Stomach (tissue), 19 donors: ENCODE measurements at places on chromosomes 7 and 10. TPM values are rescaled to one million over a fixed set of nuclear protein-coding genes. Genes with fewer than 3 reads are reported as not detected.

AKR1B15 gene
- polyA plus RNA-seq = 0.08 TPM

DNA sequence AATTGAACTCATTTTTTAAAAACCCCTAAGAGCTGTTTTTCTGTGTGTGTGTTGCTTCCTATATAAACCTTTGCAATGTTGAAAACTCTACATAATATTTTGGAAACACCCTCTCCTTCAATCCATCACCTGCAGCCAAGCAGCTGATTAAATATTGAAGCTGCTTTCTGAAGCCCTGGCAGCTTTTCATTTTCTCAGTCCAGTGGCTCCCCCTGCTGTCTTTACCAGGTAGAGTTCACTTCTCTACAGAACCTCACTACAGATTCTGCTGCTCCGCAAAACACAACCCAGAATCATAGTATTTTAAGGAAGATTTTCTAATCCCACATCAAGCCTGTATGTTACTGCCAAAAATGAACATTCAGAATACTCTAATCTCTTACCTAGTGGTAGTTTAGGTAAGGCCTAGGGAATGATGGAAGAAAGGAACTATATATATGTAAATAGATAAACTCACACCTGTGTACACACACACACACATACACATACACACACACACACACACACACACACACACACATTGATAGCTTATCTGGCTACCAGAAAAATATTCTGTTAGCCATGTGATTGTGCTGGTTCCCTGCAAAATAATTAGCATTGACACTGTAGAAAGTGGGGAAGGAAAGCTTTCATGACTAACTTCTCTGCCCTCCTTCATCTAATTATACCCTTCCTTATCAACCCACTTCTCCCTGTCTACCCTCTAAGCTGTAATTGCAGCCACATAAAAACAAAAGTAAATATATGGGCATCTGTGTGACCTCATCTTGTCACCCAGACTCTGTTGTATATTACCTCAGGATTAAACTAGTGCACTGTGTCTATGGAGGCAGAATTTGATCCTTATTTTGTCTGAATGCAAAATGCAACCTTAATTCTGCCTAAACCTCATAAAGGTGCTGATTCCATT, 229.5 kb upstream of the FZD1 start:
- peak; percentile 85 for DNase-seq

- no peak for DNase-seq
Observed at GRCh38 chr7:128284102-128284501, 43.0 kb downstream of the LEP start.

- DNase-seq = peak; percentile 11
Observed at GRCh38 chr7:158027646-158028045, 560.0 kb downstream of the PTPRN2 start.

- peak; percentile 72 for DNase-seq
Observed at GRCh38 chr10:12337453-12338372, 11.6 kb upstream of the CAMK1D start.

DNA sequence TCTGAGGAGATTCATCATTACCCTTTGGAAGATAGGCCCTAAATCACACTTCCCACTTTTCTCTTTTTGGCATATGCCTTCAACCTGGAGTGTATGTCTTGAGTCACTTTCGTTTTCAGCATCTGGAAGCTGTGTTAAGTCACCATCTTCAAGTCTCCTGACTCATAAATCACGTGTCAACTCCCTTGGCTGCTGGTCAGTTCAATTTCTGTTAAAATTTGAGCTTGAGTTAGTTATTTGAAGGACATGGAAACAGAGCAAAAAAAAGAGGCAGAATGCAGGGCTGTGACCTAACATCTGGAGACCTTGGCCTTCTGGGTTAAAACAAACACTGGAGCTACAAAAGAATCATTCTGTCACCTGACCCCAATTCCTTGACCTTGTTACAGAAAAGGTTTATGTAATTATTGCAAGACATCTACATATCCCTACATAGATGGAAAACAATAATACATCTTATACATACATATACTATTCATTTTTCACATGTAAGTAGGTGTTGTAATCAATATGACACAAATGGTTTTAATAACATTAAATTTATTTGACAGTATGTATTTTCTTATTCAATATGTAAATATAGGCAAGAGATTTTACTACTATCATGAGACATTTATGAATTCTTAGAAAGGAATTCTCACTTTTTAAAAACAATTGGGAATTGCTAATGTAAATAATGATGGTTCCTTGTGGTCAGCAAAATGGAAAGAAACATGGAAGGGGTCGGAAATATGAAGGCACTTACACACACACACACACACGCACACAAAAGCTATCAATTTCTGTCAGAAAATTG, 169.7 kb upstream of the PHYHIPL start:
- no peak for DNase-seq

GRCh38 chr10:101814466-101815071, 3.7 kb downstream of the OGA start:
- no peak for DNase-seq

DNA sequence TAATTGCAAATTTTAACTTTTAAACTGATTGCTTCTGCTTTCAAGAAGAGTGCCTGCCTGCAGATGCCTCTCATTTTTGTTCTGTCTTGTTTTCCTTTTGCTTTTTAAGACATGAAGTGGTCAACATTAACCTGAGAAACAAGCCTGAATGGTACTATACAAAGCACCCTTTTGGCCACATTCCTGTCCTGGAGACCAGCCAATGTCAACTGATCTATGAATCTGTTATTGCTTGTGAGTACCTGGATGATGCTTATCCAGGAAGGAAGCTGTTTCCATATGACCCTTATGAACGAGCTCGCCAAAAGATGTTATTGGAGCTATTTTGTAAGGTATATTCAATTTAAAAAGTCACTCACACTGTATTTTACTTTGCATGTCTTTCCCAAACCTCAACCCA, 8.8 kb downstream of the GSTO2 start:
- peak; percentile 51 for DNase-seq
